Glomerular endothelial cell (primary cell): ENCODE measurements at places on chromosomes 6 and 20. TPM values are rescaled to one million over a fixed set of nuclear protein-coding genes. Genes with fewer than 3 reads are reported as not detected.
A peak's percentile ranks its signal among the peaks of the same experiment; 100 is the strongest.

- no peak for DNase-seq
Measured at GRCh38 chr20:59782986-59783640, 150.3 kb downstream of the SYCP2 start.

- DNase-seq: no peak
Measured at GRCh38 chr6:12614456-12614855, 102.1 kb upstream of the PHACTR1 start.

DNA sequence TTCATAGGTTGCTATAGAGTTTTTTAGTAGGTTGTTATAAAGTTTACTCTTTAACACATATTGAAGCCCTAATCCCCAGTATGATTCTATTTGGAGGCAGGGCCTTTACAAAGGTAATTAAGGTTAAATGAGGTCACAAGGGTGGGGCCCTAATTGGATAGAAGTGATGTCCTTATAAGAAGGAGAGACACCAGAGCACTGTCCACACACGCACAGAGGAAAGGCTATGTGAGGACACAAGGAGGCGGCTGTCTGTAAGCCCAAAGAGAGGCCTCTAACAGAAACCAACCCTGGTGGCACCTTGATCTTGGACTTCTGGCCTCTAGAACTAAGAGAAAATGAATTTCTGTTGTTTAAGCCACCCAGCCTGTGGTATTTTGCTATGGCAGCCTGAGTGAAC is 98.5 kb downstream of the GJA10 start:
- no peak for DNase-seq

- no peak for DNase-seq
Measured at GRCh38 chr6:150325066-150325772, 43.6 kb upstream of the IYD start.

GRCh38 chr20:34834459-34834893 is 9.0 kb upstream of the NCOA6 start:
- DNase-seq: peak; percentile 29

- DNase-seq: no peak
Measured at GRCh38 chr6:47007657-47008396, 34.3 kb downstream of the ADGRF1 start.

GRCh38 chr20:19920381-19921138 is 96.6 kb upstream of the NAA20 start:
- no peak for DNase-seq

The KCNB1 gene
- total RNA-seq: not detected in 2 replicates

GRCh38 chr6:24382220-24382540 is 20.6 kb upstream of the MRS2 start:
- no peak for DNase-seq

The SLC2A10 gene
- total RNA-seq: 10.8 and 20.6 TPM in 2 replicates

The TP53TG5 gene
- not detected in 2 replicates for total RNA-seq

DNA sequence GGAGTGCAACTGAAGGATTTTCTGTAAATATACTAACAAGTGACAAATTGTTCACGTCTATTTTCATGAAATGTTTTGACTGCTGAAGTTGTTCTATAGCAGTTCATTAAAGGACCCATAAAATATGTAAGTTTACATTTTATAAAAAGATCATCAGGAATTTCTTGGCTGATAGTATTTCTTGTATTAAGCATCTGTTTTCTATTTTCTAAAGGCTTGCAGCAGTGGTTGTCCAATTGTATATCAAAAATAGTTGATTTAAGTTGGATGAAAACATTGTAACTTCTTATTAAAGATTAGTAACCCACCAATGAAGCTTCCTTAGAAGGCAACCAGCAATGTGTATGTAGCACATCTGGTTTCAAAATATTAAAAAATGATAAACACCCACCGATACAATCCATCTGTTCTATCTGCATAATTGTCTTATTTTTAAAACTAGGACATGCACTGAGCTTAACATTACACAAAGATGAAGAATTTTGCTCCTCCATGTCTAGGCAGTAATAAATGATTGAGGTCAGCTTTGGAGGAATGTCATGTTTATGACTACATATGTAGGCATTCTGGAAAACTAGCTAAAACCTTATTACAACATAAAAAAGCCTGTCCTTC is 301.3 kb upstream of the TCF21 start:
- no peak for DNase-seq

GRCh38 chr6:40545954-40546353 is 41.2 kb downstream of the LRFN2 start:
- no peak for DNase-seq

The NKAIN4 gene
- 0.58 and 4.8 TPM in 2 replicates for total RNA-seq

GRCh38 chr6:144156338-144156737 is 6.0 kb downstream of the STX11 start:
- DNase-seq: no peak

- DNase-seq: no peak
Measured at GRCh38 chr6:37830225-37830624, 10.7 kb downstream of the ZFAND3 start.

- DNase-seq: no peak
Measured at GRCh38 chr20:46983466-46983865, 88.8 kb downstream of the EYA2 start.

The PROKR2 gene
- not detected in 2 replicates for total RNA-seq

DNA sequence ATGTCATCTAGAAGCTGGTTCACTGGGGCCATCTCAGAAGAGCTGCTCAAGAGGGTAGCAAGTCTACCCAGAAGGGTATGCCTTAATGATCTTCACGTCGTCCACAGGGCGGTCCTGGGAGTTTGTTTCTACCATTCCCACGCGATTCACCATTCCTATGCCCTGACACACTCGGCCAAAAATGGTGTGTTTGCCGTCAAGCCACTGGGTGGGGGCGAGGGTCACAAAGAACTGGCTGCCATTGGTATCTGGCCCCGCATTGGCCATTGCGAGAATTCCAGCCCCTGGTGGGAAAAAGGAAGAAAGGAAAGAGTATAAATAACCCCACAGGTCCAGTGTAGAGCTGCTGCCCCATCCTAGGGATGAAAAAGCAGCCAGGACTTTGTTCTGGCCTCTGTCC is 16.5 kb upstream of the CPNE5 start:
- DNase-seq: no peak

GRCh38 chr20:49680484-49680883 is 33.2 kb downstream of the B4GALT5 start:
- DNase-seq: no peak

The NOX3 gene
- total RNA-seq: not detected in 2 replicates

The PARD6B gene
- 0.12 and 1.1 TPM in 2 replicates for total RNA-seq

DNA sequence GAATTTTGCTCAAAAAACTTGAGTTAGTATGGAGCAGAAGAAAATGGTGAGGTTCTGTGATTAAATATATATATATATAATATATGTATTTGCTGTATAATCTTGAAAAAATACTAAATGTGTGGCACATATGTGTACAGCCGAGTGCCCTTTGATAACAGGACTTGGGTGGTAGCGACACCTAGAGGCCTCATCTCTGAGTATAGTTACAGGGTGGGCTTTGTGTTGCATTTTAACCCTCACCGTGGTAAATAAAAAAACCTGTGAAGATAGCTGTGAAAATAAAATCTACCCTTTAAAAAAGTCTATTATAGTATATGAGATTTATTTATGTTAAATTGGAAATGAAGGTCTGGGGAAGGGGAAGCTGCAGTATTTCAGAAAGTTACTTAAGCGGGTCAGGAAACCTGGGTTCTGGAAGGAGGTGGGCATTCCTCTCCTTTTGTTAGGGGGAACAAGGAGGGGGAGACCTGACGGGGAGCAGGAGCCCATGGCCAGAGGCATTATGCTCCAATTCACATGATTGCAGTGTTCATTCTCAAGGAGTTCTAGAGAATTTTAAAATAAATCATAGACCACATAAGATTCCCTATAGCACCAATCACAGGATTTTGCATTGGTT is 82.7 kb downstream of the SH3BGRL2 start:
- DNase-seq: peak; percentile 37
